T-helper 17 cell (primary cell): ENCODE measurements at places on chromosomes 7 and 10.
A peak's percentile ranks its signal among the peaks of the same experiment; 100 is the strongest.

DNA sequence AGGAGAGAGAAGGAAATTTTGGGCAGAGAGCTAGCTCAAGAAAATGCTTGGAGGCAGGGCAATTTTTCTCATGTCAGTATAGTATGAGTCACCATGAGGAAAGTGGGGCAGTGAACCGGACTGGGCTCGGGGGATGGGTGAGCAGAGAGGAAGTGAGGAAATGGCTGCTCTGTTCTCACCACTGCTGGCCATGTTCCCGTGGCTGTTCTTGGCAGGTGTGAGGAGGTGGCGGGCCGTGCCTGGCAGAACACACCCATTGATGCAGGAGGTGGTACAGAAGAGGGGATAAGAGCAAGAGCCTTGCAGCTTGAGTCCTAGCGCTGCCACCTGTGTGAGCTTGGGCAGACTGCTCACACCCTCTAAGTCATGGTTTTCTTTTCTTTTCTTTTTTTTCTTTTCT is 304.4 kb upstream of the LYZL1 start:
- DNase-seq: no peak

DNA sequence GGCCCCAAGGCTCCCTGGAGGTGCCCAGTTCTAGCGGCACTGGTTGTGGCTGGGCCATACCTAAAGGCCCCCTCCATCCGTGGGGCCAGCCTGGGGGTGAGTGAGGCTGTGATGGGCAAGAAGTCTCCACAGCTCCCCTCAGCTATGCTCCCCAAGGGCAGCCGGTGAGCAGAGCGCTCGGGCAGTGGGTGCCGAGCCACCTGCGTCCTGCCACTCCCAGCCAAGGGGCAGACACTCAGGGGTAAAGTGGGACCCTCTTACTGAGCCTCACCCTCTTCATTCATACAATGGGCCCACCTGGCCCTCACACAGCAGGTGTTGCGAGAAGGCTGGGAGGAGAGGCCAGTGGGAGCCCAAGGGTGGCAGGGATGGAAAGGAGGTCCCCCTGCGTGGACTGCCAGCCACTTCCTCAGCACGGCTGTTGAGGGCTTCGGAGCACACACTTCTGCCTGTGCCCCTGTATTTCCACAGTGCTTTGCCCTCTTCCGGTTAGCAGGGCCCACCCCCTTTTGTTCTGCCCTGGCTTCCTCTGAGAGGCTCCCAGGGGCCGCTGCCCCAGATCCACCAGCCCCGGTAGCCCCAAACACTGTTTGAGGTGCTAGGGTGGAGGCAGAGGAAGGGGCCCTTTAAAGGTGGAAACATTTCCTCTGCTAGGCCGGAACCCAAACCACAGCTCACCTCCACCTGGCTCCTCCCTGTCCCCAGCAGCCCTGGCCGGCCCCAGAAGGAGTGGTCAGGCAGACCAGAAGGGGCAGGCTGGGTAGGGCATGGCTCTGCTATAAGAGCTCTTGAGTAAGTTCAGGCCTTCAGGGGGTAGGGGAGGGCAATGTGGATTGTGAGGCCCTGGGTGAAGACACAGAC is 16.4 kb upstream of the C10orf105 start:
- peak; percentile 33 for DNase-seq

GRCh38 chr7:19239951-19240350 is 94.7 kb upstream of the FERD3L start:
- no peak for DNase-seq

GRCh38 chr7:4837803-4838625 is 23.8 kb downstream of the PAPOLB start:
- no peak for DNase-seq

DNA sequence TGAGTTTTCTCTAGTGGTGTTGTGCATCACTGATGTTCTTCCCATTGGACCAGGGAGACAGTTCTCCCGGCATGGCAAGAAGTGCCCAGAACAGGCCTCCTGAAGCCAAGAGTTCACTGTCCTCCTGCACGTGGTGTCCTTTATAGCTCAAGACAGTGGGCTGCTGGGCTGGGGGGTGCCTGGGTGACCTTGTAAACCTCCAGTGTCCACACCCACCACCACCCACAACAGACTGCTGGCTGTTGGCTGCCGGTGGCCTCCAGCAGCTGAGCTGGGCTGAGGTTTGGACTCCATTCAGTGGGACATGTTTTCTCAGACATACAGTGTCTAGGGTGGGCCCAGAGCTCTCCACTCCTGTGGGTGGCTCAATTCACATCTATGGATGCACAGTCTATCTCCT is 42.2 kb downstream of the HK1 start:
- no peak for DNase-seq

- no peak for DNase-seq
These were observed 609.6 kb downstream of the PARD3 start for GRCh38 chr10:34205452-34205851.

DNA sequence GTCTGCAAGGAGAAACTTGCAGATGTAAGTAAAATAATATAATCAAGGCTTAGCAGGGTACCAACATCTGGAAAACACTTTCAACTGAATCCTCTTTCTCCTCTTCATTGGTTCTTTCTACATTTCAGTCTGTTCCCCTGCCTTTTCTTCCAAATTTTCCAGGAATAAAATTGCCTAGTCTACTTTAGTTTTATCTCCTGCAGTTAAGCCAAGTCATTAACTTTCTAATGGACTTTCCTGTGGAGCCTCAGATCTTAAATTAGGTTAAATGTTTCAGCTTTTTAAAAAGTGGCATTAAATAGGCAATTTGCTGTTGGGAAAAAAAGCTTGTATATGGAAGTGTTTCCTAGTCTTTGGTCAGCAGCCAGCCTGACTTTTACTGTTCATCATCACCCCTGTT is 70.8 kb downstream of the EEPD1 start:
- no peak for DNase-seq

- DNase-seq: no peak
These were observed 627 bp upstream of the FLNC start for GRCh38 chr7:128829391-128830166.

DNA sequence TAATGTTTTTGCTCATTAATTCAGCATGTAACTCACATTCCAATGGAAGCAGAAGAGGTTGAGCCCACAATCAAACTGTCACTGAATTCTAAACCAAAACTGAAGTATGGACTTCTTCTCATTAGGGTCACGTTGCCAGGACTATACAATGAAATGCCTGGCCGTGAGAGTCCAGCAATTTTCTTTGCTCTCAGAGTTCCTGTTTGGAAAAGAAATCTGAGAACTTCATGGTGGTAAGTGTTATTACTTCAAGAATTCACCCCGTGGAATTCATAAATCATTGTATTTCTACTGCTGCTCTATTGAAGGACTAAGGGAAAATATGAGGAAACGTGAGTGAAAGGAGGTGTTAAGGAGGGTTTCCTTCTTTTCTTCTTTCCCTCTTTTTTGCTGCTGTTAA is 441.8 kb upstream of the AKR1E2 start:
- DNase-seq: no peak

DNA sequence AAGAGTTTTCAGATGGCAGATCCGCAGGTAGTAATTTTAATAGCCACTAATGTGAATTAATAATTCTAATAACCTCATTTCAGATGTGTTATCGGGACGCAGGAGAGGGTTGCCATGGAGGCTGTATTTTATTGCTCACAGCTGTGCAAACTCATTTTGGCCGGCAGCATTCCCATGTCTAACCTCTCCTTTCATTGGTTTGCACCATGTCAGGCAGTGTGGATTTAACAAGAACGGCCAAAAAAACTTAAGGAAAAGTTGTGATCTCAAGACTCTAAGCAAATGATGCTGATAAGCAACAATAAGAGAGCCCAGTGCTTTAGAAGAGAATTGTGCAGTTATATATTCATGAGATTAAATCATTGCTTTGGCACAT is 88.7 kb upstream of the NRP1 start:
- no peak for DNase-seq
